ENCODE measurements at places on chromosomes 12 and 14.

DNA sequence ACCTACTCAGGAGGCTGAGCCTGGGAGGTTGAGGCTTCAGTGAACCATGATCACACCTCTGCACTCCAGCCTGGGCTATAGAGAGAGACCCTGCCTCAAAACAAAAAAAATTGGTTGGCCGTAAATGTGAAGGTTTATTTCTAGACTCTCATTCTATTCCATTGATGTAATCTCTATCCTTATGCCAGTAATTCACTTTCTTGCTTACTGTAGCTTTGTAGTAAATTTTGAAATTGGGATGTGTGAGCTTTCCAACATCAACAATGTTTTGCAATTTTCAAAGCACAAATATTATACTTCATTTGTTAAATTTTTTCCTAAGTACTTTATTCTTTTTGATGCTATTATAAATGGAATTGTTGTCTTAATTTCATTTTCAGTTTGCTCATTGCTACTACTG, 24.6 kb downstream of the LIN52 start:
- DNase-seq = no peak

DNA sequence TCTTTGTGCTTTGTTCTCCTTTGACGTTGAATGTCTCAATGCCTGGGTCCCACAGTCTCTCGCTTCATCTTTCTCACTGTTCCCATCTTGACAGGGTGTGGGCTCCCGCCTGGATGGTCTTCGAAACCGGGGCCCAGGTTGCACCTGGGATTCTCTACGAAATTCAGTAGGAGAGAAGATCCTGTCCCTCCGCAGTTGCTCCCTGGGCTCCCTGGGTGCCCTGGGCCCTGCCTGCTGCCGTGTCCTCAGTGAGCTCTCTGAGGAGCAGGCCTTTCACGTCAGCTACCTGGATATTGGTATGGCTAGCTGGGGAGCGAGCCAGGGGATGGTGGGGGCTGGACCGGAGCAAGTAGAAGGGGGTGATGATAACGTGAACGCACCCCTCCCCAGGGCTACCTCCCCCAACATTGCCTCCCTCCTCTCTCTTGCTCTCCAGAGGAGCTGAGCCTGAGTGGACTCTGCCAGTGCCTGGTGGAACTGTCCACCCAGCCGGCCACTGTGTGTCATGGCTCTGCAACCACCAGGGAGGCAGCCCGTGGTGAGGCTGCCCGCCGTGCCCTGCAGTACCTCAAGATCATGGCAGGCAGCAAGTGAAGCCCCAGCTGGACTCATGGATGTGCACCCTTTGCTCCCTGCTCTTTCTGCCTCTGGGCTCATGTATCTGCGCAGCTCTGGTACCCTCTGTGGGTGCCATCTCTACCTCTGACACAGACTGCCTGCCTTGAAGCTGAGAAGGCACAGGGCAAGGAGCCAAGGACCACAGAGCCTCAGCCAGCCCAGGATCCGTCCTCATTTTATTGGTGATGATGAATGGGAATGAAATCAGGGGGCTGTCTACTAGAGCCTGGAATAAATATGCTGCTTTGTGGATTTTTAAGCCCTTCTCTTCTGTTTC, 1.5 kb downstream of the NPFF start:
- no peak for DNase-seq

GRCh38 chr12:79156846-79157463, 292.4 kb downstream of the SYT1 start:
- peak; percentile 26 for DNase-seq

DNA sequence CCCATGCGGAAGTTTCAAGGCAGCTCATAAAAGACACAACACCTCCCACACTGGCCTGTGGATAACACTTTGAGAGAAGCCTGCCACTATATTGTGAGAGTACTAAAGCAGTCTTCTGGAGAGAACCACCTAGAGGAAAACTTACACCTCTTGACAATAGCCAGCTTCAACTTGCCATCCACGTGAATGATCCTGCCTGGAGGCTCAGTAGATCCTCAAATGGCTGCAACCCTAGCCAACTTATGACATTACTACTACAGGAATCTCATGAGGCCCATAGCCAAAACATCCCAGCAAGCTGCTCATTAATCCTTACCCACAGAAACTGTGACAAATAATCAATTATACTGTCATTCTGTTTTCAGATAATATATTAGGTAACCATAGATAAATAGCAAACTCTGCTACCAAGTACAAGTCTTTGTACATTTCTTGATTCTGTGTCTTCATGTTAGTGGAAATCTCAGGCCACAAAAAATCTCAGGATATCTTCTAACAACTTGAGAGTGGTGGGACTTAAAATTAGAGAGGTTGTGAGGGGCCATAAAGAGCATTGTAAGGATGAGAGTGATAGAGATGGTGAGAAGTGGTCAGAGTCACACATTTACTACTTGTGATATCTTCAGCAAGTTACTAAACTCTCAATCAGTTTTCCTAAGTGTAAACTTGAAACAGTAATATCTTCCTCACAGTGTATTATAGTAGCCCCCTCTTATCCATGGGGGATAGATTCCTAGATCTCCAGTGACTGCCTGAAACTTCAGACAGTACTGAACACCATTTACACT, 368.0 kb downstream of the C12orf50 start:
- DNase-seq = no peak

- no peak for DNase-seq
These were observed 88.1 kb downstream of the NINJ2 start for GRCh38 chr12:575129-575502.

- no peak for DNase-seq
These were observed 202.6 kb downstream of the CRADD start for GRCh38 chr12:93879476-93880421.
